ENCODE measurements at places on chromosomes 13 and 19. TPM values are rescaled to one million over a fixed set of nuclear protein-coding genes. Genes with fewer than 3 reads are reported as not detected.

- H3K27me3 ChIP-seq, result no peaks in the 10 kb centered on the region
- no peaks in the 10 kb centered on the region for H3K36me3 ChIP-seq
- DNase-seq, result no peak
- no peak overlapping the region for H3K27ac ChIP-seq
- no peaks in the 10 kb centered on the region for H3K4me1 ChIP-seq
- no peak overlapping the region for H3K4me3 ChIP-seq
These were observed 20.0 kb upstream of the CYSLTR2 start for GRCh38 chr13:48633700-48634099.

DNA sequence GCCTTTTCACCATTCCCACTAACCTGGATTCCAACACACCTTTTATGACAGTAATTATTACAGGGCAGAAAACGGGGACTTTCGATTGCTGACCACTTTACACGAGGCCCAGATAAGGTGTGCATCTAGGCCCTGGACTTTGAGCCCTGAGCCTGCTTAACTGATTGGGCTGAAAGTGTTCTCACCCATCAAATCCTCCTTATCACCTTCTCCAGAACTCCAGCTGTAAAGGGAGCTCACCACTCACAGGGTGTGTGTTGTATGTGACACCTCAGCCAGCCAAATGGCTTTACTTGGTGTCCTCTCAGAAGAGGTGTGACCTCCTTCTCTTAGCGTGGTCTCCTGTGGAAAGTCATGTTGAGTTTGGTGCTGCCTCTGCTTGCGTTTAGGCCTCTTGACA lies 36.5 kb downstream of the SIPA1L3 start:
- no peak overlapping the region for H3K4me3 ChIP-seq
- H3K27ac ChIP-seq, result no peak overlapping the region
- no peak for DNase-seq
- no peaks in the 10 kb centered on the region for H3K36me3 ChIP-seq

The KCTD4 gene
- total RNA-seq, result not detected

GRCh38 chr19:46975925-46976782 lies 43.5 kb upstream of the NPAS1 start:
- H3K36me3 ChIP-seq, result no peaks in the 10 kb centered on the region
- H3K27ac ChIP-seq, result peak overlapping the region; percentile 84
- 0 out of 2 replicates have a peak overlapping the region, but pooled peaks have one; percentile 12 for H3K4me3 ChIP-seq

DNA sequence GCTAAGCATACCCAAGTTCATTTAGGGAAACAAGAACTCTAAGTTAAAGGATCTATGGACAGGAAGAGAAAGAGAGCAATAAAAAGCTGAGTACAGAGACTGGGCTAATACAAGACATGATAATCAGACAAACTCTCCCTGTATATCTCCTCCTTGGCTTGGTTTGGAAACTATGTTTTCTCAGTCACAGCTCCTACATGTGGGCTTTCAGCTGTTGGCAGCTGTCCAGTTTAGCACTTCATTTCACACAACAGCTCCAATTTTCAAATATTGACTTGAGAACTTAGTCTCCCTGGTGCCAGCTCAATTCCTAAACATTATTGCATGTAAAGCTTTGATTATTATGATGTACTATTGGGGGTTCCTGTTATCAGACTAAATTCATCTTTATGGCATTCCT lies 222.8 kb upstream of the OBI1 start:
- no peaks in the 10 kb centered on the region for H3K4me1 ChIP-seq
- H3K4me3 ChIP-seq, result no peak overlapping the region
- no peak overlapping the region for H3K27ac ChIP-seq
- no peaks in the 10 kb centered on the region for H3K27me3 ChIP-seq

The LRFN3 gene
- 15.1 TPM for total RNA-seq

DNA sequence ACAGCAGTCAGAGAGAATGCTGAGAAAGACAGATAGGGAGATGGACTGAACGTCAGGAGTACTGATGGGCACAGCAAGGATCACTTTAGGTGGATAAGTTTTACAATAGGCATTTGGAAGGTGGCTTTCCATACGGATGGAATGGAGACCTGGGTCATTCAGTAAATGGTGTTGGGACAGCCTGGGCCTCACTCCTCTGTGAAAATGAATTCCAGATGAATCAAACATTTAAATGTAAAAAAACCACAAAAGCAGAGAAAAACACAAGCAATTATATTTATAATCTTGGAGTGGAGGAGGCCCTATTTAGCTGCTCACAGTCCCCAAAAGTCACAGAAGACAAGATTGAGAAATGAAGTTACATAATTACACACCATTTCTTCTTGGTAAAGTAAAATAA lies 4.7 kb downstream of the IL17D start:
- H3K4me3 ChIP-seq, result no peak overlapping the region
- peaks cover 5% of the 10 kb centered on the region for H3K4me1 ChIP-seq
- no peak for DNase-seq
- H3K36me3 ChIP-seq, result no peaks in the 10 kb centered on the region

The CCNA1 gene
- 7.4 TPM for total RNA-seq

The OR7D2 gene
- total RNA-seq, result not detected

The KLF5 gene
- total RNA-seq, result 0.66 TPM

DNA sequence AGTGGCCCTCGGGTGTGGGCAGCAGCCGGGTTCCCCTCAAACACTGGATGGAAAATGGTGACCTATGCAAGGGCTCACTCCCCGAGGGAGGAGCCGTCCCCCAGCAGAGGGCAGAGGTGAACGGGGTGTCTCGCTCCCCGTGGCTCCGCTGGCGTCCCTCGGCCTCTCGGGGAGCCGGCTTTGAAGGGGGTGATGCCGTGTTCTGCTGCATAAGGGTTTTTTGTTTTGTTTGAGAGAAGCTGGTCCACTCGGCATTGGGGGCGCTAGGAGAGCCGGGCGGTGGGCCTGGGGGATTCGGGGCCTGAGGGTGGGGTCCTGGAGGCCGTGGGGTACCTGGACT lies 4.0 kb downstream of the EFNA2 start:
- no peak overlapping the region for H3K27ac ChIP-seq
- no peaks in the 10 kb centered on the region for H3K36me3 ChIP-seq
- no peaks in the 10 kb centered on the region for H3K4me1 ChIP-seq
- DNase-seq, result no peak

DNA sequence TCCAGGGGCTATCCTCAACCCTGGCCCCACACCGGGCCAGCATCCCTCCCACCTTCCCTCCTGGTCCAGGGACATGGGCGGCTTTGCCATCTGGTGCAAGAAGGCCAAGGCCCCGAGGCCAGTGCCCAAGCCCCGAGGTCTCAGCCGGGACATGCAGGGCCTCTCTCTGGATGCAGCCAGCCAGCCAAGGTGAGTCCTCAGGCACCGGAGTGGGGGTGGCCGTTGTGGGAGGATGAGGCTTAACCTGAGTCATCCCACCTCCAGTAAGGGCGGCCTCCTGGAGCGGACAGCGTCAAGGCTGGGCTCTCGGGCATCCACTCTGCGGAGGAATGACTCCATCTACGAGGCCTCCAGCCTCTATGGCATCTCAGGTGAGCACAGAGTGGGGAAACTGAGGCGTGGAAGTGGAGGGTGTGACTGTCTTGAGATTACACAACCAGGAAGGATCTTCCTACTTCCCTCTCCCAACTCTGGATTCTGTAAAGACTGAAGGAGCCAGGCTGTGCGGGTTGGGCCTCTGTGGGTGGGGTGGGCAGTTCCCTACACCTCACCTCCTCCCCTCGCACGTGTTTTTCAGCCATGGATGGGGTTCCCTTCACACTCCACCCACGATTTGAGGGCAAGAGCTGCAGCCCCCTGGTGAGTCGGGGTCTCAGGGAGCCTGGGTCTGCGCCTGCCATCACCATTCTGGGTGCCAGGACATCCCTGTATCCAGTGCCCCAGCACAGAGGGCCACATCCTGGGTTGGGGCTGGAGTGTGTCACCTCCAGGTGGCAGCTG lies 3.8 kb downstream of the MVB12A start:
- H3K27me3 ChIP-seq, result no peaks in the 10 kb centered on the region
- no peak overlapping the region for H3K4me3 ChIP-seq
- DNase-seq, result no peak
- H3K36me3 ChIP-seq, result no peaks in the 10 kb centered on the region
- H3K27ac ChIP-seq, result no peak overlapping the region

The C1QTNF9 gene
- total RNA-seq, result not detected

DNA sequence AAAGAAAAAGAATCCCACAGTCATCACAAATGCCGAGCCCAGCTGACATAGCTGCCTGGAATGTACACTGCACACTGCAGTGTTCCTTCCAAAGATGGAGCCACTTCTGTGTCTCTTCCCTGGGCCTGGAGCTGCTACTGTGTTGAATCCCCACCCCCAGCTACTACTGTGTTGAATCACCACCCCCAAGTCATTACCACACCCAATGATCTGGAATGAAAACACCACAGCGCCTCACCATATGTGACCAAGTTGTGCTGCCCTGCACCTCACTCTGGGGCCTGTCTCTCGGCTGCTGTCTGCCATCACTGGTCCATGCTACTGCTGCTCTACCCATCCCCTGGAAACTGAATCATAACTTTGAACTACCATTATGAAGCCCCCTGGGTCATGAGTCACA lies 861.2 kb downstream of the UQCRFS1 start:
- H3K27ac ChIP-seq, result no peak overlapping the region
- DNase-seq, result no peak
- H3K36me3 ChIP-seq, result no peaks in the 10 kb centered on the region
- H3K4me1 ChIP-seq, result no peaks in the 10 kb centered on the region

The ZNF112 gene
- total RNA-seq, result 4.2 TPM

DNA sequence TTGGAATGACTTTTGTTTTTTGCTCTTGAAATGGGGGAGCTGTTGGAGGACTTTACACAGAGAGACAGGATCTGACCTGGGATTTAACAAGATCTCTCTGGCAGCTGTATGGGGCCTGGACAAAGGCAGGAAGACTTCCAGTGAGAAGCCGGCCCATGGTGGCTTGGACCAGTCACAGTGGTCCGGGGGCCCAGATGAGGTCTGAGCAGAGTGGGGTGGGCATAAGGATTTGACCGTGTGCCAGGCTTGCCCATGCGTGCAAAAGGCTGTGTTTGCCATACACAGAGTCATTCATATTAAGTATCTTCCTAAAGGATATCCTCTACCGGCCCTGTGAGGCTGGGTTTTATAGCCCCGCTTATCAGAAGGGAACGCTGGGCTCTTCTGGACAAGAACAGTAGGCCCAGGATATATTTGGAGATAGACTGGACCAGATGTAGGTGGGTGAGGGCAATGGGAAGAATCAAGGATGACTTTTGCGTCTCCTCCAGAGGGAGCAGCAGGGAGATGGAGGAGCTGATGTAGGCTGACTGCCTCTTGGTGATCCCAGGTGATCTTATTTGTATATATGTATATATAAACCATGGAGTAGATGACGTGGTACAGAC lies 4.1 kb downstream of the SPACA6 start:
- no peaks in the 10 kb centered on the region for H3K36me3 ChIP-seq
- DNase-seq, result no peak
- H3K4me1 ChIP-seq, result peaks cover 8% of the 10 kb centered on the region

The CARM1 gene
- 125 TPM for total RNA-seq

The METTL21C gene
- total RNA-seq, result not detected

DNA sequence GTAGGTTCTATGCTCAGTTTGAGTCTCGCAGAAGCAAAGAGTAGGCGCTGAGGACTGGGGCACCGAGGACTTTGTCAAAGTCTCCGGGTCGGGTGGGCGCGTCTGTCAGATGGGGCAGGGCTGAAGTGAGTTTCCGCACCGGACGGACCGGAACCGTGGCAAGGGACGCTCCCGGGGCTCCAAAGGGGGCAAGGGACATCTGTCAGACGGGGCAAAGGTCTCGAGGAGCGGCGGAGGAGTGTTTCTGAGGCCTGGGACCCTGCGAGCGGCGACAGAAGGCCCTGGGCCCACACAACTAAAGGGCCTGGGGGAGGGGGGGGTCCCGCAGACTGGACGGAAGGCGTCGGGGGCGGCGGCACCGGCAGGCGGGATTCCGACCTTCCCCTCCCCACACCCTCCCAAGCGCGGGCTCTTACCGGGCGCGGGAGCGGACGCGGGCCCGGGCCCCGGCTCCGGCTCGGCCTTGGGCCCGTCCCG lies 13.3 kb upstream of the AKAP8L start:
- 0 out of 2 replicates have a peak, but pooled peaks cover 6% of the 10 kb centered on the region for H3K4me1 ChIP-seq
- no peak overlapping the region for H3K27ac ChIP-seq
- no peaks in the 10 kb centered on the region for H3K36me3 ChIP-seq
- no peaks in the 10 kb centered on the region for H3K27me3 ChIP-seq
- DNase-seq, result peak; percentile 41

DNA sequence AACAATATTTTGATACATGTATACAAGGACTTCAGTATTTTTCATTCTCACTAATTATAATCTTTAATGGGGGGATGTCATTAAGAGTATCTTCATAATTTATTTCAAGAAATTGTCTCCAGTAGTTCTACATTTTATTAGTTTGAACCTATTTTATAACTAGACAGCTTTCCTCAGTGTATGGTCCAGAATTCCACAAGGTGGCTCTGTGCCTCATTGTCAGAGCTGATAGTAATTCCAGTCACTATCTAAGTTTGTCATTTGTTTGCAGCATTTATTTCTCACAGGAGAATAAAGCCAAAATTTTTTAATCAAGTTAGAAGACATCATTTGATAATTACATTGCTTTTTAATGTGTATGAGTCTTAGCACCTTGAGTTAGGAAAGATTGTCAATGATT lies 1633.0 kb upstream of the PCDH20 start:
- no peak overlapping the region for H3K27ac ChIP-seq
- no peaks in the 10 kb centered on the region for H3K36me3 ChIP-seq
- H3K27me3 ChIP-seq, result no peaks in the 10 kb centered on the region
- H3K4me1 ChIP-seq, result 0 out of 2 replicates have a peak, but pooled peaks cover 6% of the 10 kb centered on the region
- H3K4me3 ChIP-seq, result no peak overlapping the region
- DNase-seq, result peak; percentile 8

- H3K4me1 ChIP-seq, result peaks cover 8% of the 10 kb centered on the region
- H3K27me3 ChIP-seq, result no peaks in the 10 kb centered on the region
- H3K36me3 ChIP-seq, result no peaks in the 10 kb centered on the region
These were observed 28.6 kb downstream of the BICRA start for GRCh38 chr19:47637550-47637949.

Data from GM23338 (cell line).